Breast epithelium (tissue), 4 donors: ENCODE measurements at places on chromosomes 2 and 18.

GRCh38 chr18:38415811-38416210, 850.2 kb upstream of the CELF4 start:
- no peak for DNase-seq

GRCh38 chr2:5530011-5530696, 162.0 kb upstream of the SOX11 start:
- no peak for DNase-seq

DNA sequence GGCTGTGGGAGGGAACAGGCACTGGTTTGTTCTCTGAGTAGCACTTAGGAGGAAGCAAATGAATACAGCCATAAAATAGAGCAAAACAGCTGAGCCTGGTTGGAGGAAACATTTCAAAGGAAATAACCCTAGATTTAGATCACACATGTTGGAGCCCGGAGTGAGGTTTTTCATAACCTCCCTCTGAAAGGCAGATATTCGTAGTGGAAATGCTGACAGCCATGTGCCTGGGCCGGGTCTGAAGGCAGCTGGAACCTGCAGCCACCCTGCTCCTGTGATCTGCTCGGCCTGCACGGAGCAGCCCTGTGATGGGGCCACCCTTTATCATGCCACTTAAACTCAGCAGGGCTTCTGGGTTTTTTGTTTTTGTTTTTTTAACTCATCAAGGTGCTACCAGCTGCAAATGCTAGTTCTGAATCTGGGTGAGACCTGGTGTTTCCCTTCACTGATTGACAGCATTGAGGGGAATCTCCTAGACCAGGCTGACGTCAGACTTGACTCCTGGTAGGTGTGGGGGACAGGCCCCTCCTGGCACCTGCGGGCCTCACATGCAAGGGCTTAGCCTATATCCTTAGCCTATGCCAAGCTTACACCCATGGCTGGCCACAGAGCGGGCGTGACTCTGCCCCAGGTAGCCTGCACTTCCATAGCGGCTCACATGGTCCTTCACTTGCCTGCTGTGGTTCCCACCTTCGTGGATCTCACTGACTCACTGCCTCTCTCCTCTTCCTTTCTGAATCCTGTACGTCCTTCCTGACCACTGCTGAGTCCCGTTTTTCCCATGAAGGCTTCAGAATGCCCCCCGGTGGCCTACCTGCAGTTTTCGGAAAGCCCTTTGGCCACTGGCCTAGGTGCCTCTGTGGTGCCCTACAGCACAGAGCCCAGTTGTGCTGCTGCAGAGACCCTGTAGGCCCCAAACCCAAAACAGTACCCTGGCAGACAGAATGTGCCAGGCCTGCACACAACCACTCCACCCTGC, 217.3 kb downstream of the SEPTIN10 start:
- DNase-seq, result no peak

- no peak for DNase-seq
Measured at GRCh38 chr2:182866095-182866460, 359 bp downstream of the FRZB start.

- DNase-seq, result no peak
Measured at GRCh38 chr18:56770873-56771272, 119.7 kb downstream of the WDR7 start.

- no peak for DNase-seq
Measured at GRCh38 chr2:212727751-212728150, 189.1 kb upstream of the ERBB4 start.

DNA sequence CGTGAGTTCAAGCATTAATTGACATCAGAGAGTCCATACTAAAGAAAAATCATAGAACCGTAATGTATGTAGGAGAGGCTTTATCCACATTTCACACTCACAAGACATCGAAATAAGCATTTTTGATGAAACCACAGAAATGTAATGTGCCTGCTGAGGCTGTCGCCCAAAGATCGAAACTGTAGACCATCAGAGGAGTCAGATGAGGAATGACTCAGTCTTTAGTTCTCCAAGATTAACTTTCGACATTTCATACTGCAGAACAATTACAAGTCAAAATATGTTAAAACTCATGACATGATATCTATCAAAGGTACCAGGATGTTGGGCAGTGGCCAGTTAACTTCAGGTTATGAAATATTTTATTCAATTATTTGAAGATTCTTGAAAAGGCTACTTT, 79.6 kb downstream of the RAB31 start:
- DNase-seq, result no peak

DNA sequence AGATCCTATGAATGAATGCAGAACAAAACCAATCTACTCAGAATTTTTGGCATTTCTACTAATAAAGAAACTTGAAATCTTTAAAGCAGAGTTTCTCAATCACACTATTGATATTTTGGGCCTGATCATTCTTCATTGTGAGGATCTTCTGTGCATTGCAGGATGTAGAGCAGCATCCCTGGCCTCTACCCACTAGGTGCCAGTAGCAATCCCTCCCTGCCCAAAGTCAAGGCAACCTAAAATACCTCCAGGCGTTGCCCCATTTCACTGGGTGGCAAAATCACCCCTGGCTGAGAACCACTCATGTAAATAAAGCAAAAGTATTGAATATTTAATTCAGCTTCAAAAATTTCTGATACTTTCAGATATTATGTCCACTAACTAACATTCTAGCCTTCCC, 213.0 kb downstream of the SP3 start:
- no peak for DNase-seq

GRCh38 chr18:76819411-76820136, 2.8 kb upstream of the ZNF236 start:
- no peak for DNase-seq

- no peak for DNase-seq
Measured at GRCh38 chr18:77106331-77106730, 26.3 kb downstream of the MBP start.
